EL (cell line): ENCODE measurements at places on chromosomes 2 and 18.

DNA sequence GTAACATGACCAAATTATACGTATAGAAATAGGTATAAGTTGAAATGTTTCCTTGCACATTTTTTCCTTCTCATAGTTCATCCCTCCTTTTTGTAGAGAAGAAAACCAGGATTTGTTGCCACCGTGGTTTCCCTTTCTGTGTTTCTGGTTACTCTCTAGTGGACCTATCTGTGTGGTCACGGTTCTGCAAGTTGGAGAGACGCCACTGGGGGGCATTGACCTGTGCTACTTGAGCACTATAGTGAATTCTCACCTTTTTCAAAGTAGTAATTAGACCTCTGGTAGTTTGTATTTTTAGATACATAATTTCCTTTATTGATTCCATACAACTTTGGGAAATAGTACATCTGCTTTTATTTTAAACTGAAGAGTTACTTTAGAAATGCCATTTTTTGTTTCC, 444.8 kb downstream of the PTPRM start:
- no peak for DNase-seq

GRCh38 chr18:59238385-59238784, 18.4 kb downstream of the GRP start:
- DNase-seq: no peak

DNA sequence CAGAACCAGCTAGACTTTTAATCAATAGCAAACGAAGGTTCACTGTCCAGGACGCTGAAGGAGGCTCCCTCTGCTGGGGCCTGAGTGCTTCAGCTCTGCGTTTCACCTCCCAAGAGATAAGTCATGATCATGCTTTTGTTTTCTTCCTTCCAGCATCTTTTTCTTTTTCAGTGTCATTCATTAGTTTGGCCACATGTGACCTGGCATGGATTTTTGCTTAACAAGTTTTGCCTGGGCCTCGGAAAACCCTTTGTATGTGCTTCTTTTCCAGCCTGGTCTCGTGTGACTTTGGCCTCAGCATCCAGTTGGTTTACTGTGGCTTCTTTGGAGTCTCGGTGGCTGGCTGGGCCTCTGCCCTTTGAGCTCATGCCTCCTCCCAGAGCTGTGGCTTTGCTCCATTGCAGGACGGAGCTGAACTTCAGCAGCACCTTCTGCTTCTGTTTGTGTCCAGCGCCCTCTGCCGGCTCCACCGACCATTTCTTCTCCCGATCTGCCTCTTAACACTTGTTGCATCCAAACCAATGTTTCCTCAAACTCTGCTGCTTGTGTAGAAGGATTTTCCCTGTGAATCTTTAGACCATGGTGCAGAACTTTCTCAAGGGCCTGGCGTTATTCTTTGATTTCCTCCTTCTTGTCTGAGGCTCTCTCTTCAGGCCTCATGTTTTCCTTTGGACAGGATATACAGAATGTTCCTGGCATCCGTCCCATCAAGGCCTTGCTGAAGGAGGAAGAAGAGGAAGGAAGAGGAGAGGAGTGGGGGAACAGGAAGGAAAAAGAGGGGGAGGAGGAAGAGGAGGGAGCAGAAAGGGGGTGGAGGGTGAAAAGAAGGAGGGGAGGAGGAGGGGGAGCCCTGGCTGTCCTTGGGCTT, 23.6 kb upstream of the HES6 start:
- peak; percentile 87 for DNase-seq

DNA sequence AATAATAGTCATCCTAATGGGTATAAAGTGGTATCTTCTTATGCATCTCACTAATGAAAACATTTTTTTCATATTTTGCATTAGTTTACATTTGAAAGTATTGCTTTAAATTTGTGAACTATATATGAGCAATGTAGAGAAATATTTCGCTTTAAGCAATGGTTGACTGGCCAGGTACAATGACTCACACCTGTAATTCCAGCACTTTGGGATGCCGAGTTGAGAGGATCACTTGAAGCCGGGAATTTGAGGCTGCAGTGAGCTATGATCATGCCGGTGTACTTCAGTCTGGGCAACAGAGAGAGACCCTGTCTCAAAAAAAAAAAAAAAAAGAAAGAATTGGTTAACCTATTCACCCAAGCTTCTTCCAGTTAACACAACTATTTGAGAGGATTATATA, 15.1 kb downstream of the ZCCHC2 start:
- no peak for DNase-seq

- DNase-seq: peak; percentile 78
These were observed 128.6 kb upstream of the NYAP2 start for GRCh38 chr2:225270861-225271260.

- DNase-seq: no peak
These were observed 1060.0 kb upstream of the DDX18 start for GRCh38 chr2:116754381-116755101.

DNA sequence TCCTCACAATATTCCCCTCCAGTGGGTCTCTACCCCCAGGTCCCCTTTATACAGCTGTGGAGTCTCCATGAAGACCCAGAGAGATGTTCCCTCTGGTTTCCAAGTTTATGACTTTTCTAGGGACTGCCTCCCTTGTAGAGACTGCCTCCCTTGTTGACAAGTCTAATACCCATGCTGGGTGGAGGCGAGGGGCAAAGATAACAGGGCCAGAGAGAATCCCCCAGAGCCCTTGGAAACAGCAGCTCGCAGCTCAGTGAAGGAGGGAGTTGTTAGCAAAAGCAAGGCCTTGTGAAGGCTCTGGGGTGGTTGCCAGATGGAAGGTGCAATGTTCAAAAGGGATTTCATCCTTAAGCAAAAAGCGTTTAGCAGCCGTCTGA, 75.0 kb upstream of the GATA6 start:
- no peak for DNase-seq

DNA sequence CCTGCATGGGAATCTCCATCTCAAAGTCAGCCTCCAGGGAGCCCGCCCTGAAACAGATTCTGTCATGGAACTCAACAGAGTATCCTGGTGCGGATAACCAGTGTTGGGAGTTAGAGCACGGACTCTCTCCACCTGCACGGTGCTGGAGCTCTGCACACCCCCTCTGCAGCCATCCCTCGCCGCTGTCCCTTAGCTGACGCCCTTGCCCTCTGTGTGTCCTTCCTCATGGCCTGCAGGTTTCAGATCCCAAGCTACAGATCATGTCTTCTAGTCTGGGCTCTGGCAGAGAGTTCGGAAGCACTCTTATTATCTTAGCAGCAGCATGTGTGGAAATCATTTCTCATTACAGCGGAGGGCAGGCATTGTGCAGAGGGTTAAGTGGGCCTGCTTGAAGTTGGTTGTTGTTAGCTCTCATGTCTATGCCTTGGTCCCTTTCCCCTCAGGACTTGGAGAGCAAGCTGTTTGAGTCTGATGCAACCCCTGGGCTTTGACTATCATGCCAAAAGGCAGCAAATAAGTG, 26.0 kb downstream of the TMEM127 start:
- no peak for DNase-seq

GRCh38 chr2:26081556-26081955, 47.7 kb downstream of the RAB10 start:
- DNase-seq: no peak

DNA sequence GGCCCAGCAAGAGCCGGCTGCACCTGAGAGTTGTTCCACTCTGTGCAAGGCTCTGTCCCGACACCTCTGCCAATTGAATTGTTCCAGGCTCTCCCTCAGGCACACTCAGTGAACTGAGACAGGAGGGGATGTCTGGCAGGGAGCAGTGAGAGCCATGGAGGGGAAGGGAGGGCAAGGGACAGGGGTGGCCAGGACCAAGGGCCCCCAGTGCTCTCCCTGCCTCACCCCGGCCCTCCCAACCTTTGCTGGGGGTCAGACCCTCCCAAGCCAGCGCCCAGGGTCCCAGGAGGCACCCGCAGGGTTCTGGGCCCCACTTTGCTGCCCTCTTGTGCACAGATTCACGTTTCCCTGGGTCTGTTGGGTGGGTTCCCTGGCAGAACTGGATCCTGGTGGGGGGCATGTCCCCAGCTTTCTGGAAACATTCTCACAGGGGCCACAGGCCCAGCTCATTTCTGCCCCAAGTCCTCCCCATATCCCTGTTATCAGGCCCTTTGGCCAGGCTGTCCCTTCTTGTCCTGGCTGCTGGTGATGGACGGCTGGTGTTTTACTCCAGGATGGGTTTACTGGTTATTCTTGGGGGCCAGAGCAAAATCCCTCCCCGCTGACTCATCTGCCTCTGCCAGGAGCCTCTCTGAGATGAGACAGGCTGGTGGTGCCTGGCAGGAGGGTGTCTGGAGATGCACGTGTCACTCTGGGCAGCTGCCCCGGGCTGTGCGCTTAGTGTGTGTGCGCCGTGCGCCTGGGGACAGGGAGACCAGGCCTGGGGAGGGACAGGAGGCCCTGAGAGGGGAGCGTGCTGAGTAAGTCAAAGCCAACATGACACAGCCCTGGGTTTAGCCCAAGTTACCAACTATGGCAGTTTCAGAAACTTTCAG, 136.5 kb upstream of the CTDP1 start:
- no peak for DNase-seq

DNA sequence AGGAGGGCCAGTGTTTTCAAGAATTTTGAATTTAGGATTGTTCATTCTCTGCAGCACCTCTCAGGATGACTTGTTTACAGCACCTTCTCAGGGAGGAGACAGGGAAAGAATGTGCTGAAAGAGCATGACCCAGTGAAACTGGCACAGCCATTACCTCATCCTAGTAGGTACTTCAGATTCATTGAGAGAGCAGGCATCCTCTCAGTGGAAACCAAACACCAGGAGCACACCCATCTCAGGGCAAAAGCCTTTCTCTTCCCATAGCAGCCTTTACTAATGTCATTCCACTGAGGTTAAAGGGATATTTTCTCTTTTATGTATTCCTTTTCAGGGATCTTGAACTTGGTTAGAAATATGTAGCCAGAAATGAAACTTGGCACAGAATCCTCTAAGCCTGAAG, 2.6 kb downstream of the MAP2 start:
- peak; percentile 6 for DNase-seq

DNA sequence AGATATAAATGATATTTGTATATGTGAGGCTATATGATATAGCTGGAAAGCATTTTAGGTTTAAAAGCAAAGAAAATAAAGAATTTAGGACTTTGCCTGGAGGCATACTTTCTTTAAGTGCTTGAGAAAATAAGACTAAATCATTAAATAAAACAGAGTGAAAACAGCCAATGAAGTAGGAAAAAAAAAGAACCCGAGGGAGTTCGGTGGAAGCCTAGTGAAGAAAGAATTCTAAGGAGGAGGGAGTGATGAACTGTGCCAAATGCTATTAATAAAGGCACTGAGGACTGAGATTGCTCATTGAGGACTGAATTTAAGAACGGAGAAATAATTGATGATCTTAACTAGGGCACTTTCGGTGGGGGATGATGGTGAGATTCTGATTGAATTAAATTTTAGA, 573.5 kb downstream of the DSC3 start:
- no peak for DNase-seq

DNA sequence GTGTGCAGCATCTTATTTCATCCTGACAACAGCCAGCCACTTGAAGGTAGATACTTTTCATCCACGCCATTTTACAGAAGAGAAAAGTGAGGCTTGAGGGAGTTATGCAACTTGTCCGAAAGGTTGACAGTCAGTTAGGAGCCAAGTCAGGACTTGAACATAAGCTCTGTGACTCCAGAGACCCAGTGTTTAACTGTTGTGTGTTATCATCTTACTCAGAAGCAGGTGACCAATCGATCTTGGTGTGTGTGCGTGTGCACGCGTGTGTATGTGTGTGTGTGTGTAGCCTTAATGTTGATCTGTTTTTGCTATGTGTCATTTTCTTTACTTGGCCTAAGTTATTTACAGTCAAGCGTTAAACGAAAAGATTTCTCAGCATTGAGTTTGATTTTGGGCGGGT, 22.0 kb downstream of the DRC1 start:
- no peak for DNase-seq

- no peak for DNase-seq
These were observed 78.4 kb upstream of the ARL5A start for GRCh38 chr2:151906633-151906998.
